CD4-positive, alpha-beta T cell treated with Interleukin-21 for 1 hour (primary cell): ENCODE measurements at places on chromosomes 1 and 21.
A peak's percentile ranks its signal among the peaks of the same experiment; 100 is the strongest.

DNA sequence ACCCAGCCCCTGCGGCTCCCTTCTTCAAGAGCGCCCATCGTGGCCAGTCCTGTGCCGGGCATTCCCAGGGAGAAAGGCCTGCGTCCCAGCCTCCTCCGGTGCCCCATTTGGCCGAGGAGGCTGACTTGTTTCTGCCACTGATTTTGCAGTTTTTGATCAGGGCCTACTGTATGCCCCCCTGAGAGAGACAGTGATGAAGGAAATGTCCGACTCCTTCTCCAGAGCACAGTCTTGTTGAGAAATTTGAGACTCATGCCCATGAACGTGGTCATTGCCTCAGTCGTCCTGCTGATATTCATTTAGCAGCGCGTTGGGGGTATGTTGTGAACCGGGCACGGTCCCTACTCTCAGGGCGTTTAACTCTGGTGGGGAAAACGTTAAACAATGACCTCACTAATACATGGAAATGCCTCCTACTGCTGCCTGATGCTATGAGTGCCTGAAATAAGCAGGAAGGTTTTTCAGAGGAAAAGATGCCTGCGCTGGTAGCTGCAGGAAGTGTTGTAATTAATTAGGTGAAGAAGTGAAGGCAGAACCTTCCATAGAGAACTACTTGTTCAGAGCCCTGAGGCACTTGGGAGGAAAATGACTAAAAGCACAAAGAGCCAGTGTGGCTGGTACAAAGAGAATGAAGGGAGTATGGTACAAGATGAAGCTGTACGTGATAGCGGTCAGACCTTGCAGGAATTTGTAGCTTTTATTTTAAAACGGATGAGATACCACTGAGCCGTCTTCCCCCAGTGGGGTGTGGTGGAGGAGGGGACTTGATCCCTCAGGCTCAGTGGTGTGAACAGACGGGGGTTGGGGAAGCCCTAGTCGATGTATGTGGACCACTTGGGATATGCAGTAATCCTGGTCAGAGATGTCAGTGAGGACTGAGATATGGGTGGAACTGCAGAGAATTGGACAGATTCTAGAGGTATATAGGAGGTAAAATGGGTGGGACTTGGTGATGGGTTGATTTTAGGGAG, 730 bp downstream of the ZCCHC17 start:
- peak; percentile 7 for DNase-seq

- no peak for DNase-seq
Measured at GRCh38 chr1:109167001-109167506, 46.7 kb upstream of the SARS1 start.

DNA sequence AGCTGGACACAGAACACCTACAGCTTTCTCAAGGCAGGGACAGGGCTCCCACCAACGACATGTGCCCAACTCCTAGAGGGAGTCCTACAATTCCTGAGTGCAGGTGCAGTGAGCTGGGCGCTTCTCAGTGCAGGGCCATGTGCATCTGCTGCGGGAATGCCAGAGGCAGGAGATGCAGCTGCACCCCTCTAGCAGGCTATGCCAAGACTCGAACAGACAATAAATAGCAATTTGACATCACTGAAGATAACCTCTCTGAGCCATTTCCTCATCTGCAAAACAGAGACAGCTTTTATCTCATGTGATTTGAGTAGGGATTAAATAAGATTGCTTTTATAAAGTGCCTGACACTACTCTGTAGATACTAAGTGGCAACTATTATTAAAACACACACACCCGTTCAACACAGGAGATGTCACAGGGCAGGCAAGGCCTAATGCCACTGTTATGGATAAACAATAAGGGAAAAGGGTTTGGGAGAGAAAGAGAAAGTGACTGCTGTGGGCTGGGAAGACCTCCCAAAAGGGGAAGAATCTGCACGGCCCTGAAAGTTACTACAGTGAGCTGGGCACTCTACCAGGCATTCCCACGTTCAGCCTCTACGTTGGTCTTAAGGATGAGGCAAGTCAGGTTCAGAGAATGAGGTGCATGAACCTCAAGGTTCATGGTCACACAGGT, 5.7 kb downstream of the SLC9A1 start:
- DNase-seq: no peak

- no peak for DNase-seq
Measured at GRCh38 chr1:98034505-98034904, 113.7 kb upstream of the DPYD start.
